Lower lobe of right lung (tissue), 2 donors: ENCODE measurements at places on chromosomes 6 and 20. TPM values are rescaled to one million over a fixed set of nuclear protein-coding genes. Genes with fewer than 3 reads are reported as not detected.

NTSR1 gene
- not detected for total RNA-seq

TREML2 gene
- 1.4 TPM for total RNA-seq

FUCA2 gene
- 53.1 TPM for total RNA-seq

DEFB132 gene
- total RNA-seq, result not detected

GRCh38 chr6:87483929-87484328, 11.2 kb downstream of the SLC35A1 start:
- peaks cover 12% of the 10 kb centered on the region for H3K4me1 ChIP-seq
- no peak overlapping the region for H3K4me3 ChIP-seq
- no peak overlapping the region for H3K27ac ChIP-seq
- H3K36me3 ChIP-seq, result no peaks in the 10 kb centered on the region
- no peaks in the 10 kb centered on the region for H3K27me3 ChIP-seq
- no peak for DNase-seq

DNA sequence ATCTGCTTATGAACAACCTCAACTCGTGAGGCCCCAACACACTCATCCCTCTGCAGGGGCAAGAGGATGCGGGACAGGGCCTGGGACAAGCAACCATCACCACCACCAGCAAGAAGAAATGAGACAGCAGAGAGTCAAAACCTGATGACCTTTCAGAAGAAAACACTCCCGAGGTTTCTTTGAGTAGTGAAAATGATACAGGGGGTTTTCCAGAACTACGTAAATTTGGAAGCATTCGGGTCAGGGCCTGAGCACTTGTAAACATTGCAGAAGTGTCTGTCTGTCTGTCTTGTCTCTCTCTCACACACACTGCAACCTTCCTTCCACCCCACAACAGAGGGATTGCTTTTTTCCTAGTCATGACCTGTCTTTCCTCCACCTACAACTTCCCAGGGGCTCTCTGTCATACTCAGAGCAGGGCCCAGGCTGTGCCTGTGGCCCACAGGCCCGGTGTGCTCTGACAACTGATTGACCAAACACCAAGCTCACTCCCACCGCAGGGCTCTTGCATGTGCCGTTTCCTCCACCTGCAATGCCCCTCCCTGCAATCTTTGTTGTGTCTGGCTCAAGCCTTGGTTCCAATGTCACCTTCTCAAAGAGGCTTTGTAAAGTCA, 90.9 kb downstream of the BMP7 start:
- H3K27me3 ChIP-seq, result no peaks in the 10 kb centered on the region
- no peaks in the 10 kb centered on the region for H3K4me1 ChIP-seq
- no peaks in the 10 kb centered on the region for H3K36me3 ChIP-seq
- no peak overlapping the region for H3K4me3 ChIP-seq
- H3K27ac ChIP-seq, result no peak overlapping the region

DNA sequence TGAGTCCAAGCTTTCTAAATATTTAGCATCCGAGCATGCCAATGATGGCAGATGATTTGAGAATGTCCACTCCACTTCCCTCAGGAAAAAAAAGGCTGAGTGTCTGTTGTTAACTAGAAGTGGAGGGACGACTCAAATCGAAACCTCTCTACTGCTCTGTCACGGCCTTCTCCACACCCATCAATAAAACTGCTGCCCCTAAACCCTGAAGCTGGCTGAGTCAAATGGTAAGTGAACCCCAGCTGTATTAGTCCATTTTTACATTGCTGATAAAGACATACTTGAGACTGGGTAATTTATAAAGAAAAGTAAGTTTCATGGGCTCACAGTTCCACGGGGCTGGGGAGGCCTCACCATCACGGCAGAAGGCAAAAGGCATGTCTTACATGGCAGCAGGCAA, 707.0 kb downstream of the QKI start:
- H3K4me3 ChIP-seq, result no peak overlapping the region
- no peaks in the 10 kb centered on the region for H3K4me1 ChIP-seq
- DNase-seq, result no peak

DNA sequence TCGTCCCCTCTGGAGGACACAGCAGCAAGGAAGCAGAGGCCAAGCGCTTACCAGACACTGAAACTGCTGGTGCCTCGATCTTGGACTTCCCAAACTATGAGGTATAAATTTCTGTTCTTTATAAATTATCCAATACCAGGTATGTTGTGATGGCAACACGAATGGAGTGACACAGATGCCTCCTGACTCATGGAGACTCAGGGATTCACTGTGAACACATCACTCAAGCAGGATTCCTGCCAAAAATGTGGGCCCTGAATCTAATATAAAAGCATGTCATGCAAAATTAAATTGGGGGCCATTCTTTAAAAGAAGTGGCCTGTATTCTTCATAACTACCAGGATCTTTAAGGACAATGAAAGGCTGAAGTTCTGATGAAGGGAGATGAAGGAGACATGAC, 52.5 kb upstream of the SLC22A23 start:
- peaks cover 4% of the 10 kb centered on the region for H3K4me1 ChIP-seq
- no peaks in the 10 kb centered on the region for H3K27me3 ChIP-seq
- no peaks in the 10 kb centered on the region for H3K36me3 ChIP-seq

- peaks cover 17% of the 10 kb centered on the region for H3K4me1 ChIP-seq
- H3K4me3 ChIP-seq, result no peak overlapping the region
- H3K36me3 ChIP-seq, result no peaks in the 10 kb centered on the region
- no peak for DNase-seq
- no peak overlapping the region for H3K27ac ChIP-seq
- H3K27me3 ChIP-seq, result peaks cover 93% of the 10 kb centered on the region
These were observed 8.2 kb upstream of the TBX18 start for GRCh38 chr6:84772428-84773132.

DNA sequence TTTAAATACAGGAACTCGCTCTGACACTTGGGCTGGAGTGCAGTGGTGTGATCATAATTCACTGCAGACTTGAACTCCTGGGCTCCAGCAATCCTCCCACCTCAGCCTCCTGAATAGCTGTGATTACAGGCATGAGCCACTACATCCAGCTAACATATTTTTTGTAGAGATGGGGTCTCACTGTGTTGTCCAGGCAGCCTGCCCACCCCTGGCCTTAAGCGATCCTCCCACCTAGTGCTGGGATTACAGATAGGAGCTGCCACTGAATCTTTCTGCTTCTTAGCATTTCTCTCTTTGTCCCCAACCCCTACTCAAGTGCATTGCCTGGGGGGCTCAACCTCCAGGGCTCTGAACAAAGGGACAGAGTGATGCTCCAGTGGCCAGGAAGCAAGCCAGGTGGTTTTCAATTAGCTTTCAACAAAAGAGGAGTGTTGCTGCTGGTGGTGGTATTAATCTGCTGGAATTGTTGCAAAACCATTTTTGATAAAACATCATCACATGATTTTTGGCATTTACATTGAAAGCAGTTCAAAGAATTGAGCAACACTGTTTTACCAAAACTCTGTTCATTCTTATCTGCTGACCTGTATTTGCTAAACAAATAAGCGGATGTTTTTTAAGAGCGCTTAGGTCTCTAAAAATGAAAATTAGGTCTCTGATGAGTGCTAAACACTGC, 40.4 kb upstream of the BPIFA2 start:
- peaks cover 8% of the 10 kb centered on the region for H3K27me3 ChIP-seq
- no peak for DNase-seq
- H3K4me1 ChIP-seq, result peaks cover 8% of the 10 kb centered on the region
- no peak overlapping the region for H3K27ac ChIP-seq

DNA sequence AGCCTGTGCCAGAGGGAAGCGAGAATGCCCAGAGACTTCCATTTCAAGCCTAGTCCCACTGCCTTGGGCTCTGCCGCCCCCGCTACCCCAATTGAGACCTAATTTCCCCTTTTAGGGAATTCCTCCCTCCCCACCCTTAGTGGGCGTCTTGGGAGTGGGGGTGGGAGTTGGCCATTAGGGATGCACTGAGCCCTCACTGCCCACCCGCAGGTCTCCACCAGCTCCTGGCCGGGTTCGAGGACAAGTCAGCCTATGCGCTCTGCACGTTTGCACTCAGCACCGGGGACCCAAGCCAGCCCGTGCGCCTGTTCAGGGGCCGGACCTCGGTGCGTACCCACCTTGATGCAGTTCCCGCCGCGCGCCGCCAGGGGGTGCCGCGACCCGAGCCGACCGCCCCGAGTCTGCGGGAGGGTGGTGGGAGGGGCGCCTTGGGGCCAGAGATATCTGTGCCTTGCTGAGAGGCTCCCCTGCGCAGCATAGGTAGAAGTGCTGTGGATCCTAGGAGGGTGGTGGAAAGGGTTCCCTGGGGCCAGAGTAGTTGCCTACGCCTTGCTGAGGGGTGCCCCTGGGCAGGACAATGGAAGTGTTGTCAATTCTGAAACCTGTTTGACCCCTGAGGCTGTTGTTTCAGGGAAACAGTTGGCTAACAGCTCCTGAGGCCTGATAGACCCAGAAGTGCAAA, 9.2 kb downstream of the ITPA start:
- no peak overlapping the region for H3K27ac ChIP-seq
- peak overlapping the region; percentile 12 for H3K4me3 ChIP-seq
- DNase-seq, result peak; percentile 82
- H3K4me1 ChIP-seq, result peaks cover 9% of the 10 kb centered on the region

DNA sequence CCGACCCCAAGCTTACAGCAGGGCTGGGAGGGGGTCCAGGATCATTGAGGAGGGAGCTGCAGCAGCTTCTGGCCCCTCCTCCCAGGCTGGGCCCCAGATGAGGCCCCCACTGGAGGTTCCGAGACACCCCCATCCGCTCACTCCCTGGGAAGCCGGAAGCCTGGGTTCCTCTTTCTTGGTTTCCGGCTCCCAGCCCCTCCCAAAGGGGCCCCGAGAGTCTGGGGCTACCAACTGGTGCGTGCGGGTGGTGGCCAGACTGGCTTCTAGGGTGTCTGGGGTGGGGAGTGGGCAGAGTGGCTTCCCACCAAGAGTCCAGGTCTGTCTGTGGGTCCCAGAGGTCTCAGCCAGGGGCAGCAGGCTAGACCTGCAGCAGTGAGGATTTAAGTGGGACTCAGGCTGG, 2.2 kb downstream of the RGS19 start:
- H3K4me1 ChIP-seq, result peaks cover 33% of the 10 kb centered on the region
- no peaks in the 10 kb centered on the region for H3K27me3 ChIP-seq
- H3K27ac ChIP-seq, result peak overlapping the region; percentile 82
- peak; percentile 75 for DNase-seq

GRCh38 chr20:36812594-36813463, 39.3 kb upstream of the DSN1 start:
- peaks cover 83% of the 10 kb centered on the region for H3K36me3 ChIP-seq
- no peak overlapping the region for H3K27ac ChIP-seq
- H3K27me3 ChIP-seq, result no peaks in the 10 kb centered on the region
- no peak for DNase-seq
- H3K4me1 ChIP-seq, result no peaks in the 10 kb centered on the region
